CD4-positive, alpha-beta T cell treated with Interleukin-17A for 4 hours (primary cell): ENCODE measurements at places on chromosomes 7 and 10.

- DNase-seq: no peak
Measured at GRCh38 chr7:12107841-12108254, 103.2 kb upstream of the TMEM106B start.

- DNase-seq: no peak
Measured at GRCh38 chr10:48606530-48607355, 1.9 kb upstream of the ARHGAP22 start.

DNA sequence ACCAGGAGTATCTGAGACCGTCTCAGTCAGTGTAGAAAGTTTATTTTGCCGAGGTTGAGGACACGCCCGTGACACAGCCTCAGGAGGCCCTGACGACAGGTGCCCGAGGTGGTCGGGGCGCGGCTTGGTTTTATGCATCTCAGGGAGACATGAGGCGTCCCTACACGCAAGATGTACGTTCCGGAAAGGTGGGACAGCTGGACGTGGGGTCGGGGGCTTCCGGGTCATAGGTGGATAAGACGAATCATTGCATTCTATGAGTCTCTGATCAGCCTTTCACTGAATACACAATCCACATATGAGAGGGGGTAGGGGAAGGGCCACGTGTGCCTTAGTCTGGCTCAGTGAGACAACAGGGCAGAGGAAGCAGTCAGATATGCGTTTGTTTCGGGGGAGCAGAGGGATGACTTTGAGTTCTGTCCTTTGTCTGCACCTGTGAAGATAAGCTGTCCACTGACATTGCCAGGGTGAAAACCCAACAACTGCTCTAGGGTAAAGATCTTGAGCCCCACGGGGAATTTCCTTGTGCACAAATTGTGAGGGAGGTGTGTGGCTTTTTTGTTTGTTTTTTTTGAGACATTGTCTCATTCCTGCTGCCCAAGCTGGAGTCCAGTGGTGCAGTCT, 66.2 kb downstream of the DNAJB6 start:
- DNase-seq: no peak

DNA sequence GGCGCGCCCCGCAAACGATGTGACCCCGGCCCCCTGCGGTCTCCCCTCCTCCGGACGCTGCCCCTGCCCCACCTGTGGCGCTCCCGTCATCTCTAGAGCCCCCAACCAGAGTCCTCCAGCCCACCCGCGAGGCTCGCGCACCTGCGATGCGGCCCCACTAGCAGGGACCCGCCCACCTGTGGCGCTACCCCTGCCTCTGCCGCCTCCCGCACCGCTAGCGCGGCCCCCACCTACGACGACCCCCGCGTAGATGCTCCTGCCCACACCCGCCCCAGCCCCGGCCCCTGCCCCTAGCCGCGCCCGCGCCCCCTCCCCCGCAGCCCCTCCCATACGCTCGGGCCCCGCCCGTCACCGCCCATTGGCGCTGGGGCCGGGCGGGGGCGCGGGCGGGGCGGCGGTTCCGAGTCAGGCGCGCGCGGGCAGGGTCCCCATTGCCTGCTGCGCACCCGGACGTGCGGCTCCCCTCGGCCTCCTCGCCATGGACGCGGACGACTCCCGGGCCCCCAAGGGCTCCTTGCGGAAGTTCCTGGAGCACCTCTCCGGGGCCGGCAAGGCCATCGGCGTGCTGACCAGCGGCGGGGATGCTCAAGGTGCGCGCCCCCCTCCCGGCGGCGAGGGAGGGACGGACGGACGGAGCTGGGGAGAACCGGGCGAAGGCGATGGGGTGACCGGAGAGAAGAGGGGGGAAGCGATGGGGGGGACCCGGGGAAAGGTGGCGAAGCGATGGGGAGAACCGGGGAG, at the start of gene PFKP:
TSS of gene PFKP (plus strand) at position 431 of the 741 bp plus-strand sequence. CDS start at position 479, 48 bp downstream.
- peak; percentile 71 for DNase-seq

DNA sequence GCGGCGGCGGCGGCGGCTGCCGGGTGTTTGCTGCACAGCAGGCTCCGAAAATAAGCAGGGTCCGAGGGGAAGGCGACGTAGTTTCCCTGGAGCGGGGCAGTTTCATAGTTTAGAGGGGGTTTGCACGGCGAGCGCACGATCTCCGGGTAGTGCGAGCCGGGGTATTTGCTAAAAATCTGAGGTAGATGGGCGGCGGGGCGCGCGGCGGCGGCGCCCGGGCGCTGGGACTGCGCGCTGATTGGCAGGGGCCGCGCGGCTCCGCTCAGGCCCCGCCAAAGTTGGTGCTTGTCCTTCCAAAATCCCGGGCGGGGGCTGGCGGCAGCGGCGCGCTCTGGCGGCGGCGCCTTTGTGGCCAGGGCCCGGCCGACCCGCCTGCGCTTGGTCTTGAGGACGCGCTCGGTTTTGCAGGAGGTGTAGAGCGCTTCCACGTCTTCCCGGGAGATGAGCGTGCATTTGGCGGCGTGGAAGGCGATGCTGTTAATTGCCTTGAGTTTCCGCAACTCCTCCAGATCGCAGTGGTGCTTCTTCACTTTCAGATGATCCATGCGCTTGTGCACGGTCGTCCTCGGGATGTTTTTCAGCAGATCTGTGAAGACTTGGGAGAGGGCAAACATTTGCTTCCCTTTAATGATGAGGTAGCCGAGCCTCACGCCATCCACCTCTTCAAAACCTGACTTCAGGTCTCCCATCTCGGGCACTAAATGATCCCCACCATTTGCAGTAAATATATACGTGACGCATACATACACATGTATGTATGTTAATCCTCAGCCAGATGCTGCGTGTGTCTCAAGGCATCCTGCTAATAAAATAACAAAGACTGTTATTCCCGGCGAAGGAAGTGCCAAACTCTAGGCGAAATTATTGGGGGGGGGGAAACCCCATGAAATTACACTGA, 8.1 kb downstream of the SKIDA1 start:
- peak; percentile 44 for DNase-seq

GRCh38 chr7:134925766-134926165, 60.5 kb upstream of the AGBL3 start:
- no peak for DNase-seq

DNA sequence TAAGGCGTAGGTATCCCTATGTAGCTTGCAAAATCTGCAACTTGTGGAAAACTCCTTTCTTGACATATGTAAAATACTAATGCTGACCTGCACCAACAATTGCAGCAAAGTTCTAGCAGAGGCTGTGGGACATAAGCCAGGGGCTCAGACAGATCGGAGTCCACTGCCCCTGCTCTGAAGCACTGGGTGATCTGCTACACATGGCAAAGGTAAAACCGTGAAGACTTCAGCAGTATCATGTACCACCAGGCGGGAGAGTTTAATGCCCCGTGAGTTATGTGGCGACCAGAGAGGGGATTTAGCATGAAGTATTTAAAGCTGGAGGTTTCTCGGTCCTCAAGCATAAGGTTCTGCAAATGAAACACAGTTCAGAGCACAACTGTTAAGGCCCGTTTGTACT, 76.4 kb downstream of the ABCC2 start:
- no peak for DNase-seq
